ENCODE measurements at places on chromosomes 7 and 10.

GRCh38 chr10:94027197-94027596 lies 33.5 kb downstream of the PLCE1 start:
- DNase-seq, result no peak

DNA sequence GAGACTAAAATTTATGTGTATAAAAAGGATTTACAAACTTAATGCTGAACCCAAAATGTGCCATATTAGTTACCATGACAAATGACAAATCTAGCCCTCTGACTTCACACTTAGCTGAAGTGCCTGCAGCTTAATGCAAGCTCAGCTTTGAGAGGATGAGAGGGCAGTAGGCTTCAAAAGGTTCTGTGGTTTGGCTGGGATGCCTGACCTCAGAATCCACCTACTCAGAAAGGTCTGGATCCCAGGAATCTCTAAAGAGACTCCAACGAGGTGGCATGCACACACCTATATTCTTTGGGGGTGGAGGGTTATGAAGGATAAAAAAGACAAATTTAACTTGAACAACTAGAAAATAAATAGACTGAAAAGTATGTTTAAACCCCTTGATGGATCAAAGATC lies 213.4 kb downstream of the TAX1BP1 start:
- no peak for DNase-seq

DNA sequence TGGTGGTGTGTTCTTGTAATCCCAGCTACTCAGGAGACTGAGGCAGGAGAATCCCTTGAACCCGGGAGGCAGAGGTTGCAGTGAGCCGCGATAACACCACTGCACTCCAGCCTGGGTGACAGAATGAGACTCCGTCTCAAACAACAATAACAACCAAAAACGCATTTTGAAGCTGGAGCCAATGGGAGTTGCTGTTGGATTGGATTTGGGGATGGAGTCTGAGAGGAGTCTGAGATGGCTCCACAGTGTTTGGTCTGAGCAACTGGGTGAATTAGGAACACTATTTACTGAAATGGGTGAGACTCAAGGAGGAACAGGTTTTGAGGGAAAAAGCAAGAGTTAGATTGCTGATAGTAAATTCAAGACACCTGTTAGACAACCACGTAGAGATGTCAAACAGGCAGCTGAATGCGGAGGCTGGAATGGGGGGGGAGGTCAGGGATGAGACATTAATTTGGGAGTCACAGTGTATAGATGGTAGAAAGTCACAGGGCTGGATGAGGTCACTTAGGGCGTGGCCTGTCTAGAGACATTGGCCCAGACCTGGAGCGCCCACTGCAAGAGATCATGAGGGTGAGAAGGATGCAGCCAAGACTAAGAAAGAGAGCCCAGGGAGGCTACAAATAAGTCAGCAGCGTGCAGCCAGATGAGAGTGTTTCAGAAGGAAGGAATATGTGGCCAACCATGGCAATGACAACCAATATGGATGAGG lies 56.4 kb downstream of the CYCS start:
- DNase-seq, result no peak

- DNase-seq, result no peak
These were observed 204.1 kb downstream of the PHF14 start for GRCh38 chr7:11177793-11178192.

DNA sequence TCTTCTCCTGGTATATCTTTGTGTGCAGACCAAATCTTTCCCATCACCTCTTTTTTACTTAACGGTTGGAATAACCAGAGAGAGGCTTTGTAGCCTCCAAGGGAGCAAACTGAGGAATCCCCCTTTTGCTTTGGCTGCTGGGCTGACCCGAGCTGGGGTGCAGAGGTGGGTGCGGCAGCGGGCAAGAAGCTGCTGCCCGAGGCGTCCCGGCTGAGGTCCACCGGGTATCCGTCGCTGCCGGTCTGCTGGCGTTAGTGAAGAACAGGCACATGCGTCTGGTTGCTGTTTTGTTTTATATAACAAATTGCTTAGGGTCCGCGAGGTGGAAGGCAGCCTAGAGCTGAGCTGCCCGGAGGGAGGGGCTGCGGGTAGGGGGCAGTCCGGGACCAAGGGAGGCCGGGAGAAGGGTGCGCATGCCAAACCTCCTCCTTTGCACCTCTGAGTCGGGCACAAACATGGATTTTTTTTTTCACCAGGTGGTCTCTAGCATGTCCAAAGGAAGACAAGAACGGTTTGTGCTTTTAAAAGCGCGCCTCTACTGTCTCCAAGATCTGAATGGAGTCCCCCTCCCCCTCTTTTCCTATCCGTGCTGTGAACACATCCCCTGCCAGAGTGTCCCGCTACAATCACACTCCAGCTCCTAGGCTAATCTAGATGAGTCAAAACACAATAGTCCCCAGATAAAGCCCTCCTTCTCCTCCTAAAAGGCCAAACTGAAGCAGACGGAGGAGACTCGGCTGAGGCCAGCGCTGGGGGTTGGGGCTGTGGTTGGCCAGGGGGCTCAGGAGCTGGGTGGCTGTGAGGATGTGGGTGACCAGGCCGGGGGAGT lies 6.8 kb upstream of the GATA3 start:
- no peak for DNase-seq

DNA sequence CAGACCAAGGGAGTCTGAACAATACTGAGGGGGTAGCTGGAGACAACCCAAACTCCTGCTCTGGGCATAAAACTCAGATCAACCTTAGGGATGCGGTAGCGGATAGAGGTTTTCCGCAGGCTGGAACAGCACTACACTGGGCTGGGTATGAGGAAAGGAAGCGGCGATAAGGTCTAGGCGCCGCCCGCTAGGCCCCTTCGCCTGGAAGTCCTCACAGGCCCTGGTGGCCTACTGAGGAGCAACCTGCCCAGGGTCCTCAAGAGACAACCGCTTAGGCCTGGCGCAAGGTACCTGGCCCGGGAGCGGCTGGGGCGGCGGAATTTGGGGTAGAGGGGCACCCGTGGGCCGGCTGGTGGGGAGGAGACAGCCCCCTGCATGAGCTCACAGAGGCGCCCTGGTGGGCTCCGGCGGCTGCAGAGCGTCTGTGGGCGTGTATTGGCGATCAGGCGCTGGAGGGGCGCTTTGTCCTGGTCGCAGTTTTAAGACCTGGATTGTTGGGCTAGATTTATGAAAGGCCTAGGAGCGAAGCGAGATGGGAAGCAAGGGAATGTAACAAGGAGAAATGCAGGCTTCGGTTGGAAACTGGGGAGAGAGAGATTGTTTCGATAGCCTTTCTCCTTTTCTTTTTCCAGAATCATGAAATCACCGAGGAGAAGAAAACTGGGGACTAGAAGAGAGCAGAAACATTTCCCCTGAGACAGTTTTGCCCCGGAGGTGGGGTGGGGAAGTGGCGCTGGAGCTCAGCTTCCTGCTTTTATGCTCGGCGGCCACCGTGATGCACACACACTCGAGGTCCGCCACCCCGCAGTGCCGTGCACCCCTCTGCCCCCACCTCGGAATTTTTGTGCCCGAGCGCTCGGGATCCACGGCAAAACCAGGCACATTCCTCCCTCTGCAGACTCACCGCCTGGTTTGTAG lies 2.4 kb upstream of the NKX2-3 start:
- no peak for DNase-seq

- DNase-seq, result no peak
These were observed 217.0 kb upstream of the ADARB2 start for GRCh38 chr10:1954300-1954699.

- peak; percentile 80 for DNase-seq
These were observed 138.2 kb downstream of the SVIL start for GRCh38 chr10:29496341-29497162.

- DNase-seq, result no peak
These were observed 14.4 kb upstream of the UTF1 start for GRCh38 chr10:133215586-133215985.

DNA sequence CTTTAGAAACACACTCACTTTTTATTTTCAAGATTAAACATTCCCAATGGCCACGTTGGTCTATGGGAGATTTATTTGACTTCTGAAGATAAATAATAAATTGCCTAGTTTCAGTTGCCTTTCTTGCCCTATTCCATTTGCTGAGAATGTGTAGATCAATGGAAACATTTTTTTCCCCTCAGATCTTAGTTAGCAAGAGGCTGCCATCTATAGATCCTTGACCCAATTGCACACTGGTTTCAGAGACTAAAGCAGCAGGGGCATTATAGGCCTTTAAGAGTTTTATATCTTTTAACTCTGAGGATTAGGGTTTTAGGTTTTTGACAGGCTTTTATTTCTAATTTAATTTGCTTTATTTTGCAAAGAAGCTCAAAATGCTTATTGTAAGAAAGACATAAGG lies 163.2 kb upstream of the GPR26 start:
- no peak for DNase-seq

GRCh38 chr7:25075459-25075858 lies 49.6 kb downstream of the CYCS start:
- DNase-seq, result peak; percentile 54

DNA sequence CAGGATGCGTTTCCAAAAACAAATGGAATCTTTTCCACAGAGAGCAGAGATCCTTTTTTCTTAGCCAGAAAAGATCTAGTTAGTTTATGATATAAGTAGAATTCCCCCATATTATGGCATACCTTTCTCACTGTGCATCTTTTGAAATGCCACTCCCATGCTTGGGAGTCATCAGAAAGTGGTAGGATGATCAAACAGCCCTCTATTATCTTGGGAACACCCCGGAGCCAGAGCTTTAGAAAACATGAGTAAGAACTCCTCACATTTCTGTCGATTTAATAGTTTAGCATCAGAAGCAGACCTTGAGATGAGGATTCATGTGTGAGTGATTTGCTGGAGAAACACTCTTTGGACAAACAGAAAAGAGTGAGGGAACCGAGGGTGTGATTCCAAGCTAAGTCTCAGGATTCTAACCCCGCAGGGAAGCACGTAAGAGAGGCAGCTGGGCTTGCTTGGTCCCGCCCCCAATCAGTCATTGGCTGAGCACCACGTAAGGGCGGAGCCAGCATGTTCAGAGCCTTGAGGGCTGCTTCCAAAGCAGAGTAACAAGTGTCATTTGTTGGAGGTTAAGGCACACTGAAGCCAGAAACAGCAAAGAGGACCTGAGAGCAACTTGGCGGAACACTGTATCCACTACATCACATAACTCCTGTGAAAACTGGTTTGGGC lies 43.7 kb upstream of the NXPH1 start:
- DNase-seq, result no peak

DNA sequence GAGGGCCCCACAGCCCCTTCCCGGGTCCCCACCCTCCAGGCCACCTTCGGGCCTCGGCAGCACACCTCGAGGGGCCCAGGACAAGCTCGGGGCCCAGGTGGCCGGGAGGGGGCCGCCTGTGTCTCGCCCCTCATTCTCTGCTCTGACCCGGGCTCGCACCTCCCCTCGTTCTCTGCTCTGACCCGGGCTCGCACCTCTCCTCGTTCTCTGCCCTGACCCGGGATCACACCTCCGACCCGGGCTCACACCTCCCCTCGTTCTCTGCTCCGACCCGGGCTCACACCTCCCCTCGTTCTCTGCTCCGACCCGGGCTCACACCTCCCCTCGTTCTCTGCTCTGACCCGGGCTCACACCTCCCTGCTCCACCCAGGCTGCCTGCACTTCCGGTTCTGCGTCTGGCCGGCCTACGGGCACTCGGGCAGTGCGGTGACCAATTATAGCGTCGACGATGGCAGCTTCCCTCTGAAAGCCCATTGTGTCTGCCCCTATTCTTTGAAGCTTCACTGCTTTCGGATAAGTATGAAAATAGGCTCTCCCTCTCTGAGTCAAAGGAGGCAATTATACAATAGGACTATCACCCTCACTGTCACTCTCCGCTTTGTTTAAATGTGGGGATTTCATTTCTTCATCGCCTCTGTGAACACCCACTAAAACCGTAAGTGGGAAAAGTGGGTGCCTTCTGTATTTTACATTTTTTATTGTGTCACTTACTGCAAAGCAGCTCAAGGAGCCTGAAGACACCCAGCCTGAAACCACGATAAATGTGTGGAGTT lies 457.4 kb downstream of the DNAJB6 start:
- DNase-seq, result no peak

GRCh38 chr10:128122931-128123330 lies 3.3 kb downstream of the MKI67 start:
- DNase-seq, result no peak

DNA sequence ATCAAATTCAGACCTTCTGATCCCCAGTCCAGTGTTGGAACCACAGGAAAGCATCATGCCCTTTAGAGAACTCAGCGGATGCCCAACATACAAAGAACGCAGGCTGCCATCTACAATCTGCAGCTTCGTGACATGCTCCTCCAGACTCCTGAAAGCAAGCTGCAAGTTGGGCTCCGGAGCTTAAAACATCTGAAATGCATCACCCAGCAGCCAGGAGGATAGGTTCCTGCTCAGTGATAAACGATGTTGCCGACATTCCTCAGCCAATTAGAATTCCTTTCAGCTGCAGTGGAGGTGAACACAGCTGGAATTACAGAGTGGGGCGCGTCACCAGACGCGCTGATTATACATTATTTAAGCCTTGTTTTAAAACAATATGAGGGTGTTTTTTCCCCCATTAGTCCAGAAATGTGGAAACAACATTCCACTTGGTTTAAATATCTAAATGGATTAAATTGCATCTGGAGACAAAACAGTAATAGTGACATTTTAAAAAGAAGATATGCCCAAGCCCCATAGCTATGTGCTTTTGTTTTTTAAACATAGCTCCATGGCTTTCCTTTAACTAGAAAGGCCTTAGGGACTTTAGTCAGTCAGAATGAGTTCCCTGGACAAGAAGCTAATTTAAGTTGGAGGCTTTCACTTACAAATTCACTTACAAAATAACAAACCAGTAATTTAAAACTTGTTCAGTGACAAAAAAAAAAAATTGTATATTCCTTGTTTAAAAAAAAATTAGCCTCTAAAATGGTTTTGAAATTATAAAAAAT lies 6.3 kb downstream of the SMURF1 start:
- DNase-seq, result no peak

GRCh38 chr10:98259606-98260315 lies 8.2 kb downstream of the LOXL4 start:
- DNase-seq, result no peak

GRCh38 chr10:127877116-127877515 lies 15.6 kb downstream of the CLRN3 start:
- no peak for DNase-seq

GRCh38 chr10:5549462-5550249 lies 24.9 kb downstream of the CALML3 start:
- no peak for DNase-seq

Data from activated CD4-positive, alpha-beta T cell treated with anti-CD3 and anti-CD28 coated beads, Interleukin-2, amount 50 U/mL, for 48 hours (primary cell).